ENCODE measurements at places on chromosomes 3 and 15.

- DNase-seq, result no peak
Observed at GRCh38 chr3:71692139-71692538, 33.1 kb downstream of the EIF4E3 start.

DNA sequence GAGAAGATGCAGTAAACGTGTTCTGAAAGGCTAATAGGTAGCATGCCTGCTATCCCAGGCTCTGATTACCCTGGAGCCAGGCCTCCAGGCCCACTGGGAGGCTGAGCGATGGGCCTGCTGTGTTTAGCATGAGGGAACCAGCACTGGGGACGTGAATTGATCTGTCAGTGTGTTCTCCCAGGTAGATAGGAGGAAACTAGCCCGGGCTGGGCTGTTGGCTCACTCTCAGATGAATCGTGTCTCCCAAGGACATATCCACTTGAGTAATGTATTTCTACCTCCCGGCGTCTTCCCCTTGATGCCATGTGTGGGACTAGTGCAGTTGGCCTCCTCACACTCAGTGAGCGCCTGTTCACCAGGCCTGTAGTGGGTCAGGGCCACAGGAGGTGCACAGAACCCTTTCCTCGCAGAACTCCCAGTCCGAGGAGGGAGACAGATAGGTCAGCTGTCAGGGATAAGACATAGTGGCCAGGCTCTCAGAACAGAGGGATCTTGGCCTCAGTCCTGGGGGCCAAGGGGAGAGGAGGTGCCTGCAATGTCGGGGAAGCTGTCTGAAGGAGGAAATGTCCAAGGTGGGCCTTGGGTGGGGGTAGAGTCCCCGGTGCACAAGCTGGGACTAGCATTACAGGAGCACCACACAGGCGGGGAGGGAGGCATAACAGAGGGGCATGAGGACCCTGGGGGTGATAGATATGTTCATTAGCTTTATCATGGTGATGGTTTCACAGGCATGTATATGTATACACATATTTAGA, 111.7 kb downstream of the DNAJB8 start:
- no peak for DNase-seq

- DNase-seq, result no peak
Observed at GRCh38 chr3:192091831-192092230, 630.9 kb downstream of the PYDC2 start.

GRCh38 chr15:101526442-101526841, 36.9 kb upstream of the PCSK6 start:
- no peak for DNase-seq
